ENCODE measurements at places on chromosomes 6 and 20. TPM values are rescaled to one million over a fixed set of nuclear protein-coding genes. Genes with fewer than 3 reads are reported as not detected.

DNA sequence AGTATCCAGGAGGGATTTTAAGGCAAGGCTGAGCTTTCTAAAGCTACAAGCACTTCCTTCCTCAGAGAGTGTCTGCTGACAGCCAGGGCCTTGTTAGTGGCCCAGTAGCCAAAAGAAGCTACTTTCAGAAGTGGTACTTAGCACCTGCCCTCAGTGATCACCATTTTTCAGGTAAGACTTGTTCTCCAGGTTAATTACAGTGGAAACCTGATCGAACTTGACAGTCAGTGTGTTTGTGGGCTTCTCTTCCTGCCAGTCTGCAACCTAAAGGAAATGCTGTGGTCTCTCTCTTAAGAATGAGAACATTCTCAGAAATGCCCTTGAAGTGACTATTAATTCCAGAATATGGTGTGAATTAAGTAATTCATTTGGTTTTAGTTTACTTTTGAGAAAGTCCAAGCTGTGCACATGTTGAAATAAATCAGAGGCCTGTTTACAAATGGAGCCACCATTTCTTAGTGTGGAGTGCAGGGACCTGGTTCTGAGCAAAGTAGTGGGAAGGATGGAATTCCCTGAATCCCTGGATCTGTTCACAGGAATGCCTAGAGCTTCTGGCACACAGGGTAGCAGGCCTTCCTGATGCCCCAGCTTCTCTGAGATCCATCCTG is 185.3 kb upstream of the AGPAT4 start:
- H3K27me3 ChIP-seq = no peaks in the 10 kb centered on the region
- no peak overlapping the region for H3K27ac ChIP-seq

GRCh38 chr6:151241853-151242252 is 2.1 kb downstream of the AKAP12 start:
- no peak for DNase-seq
- H3K27ac ChIP-seq = no peak overlapping the region
- peaks cover 59% of the 10 kb centered on the region for H3K27me3 ChIP-seq

GRCh38 chr6:125190667-125191066 is 37.1 kb downstream of the TPD52L1 start:
- H3K27me3 ChIP-seq = peaks cover 2% of the 10 kb centered on the region
- DNase-seq = no peak
- no peak overlapping the region for H3K27ac ChIP-seq
- H3K4me3 ChIP-seq = no peak overlapping the region
- no peaks in the 10 kb centered on the region for H3K36me3 ChIP-seq
- H3K4me1 ChIP-seq = peaks cover 3% of the 10 kb centered on the region

GRCh38 chr6:4125933-4126864 is 9.2 kb downstream of the ECI2 start:
- peaks cover 7% of the 10 kb centered on the region for H3K4me1 ChIP-seq
- H3K4me3 ChIP-seq = no peak overlapping the region
- DNase-seq = no peak
- H3K27me3 ChIP-seq = no peaks in the 10 kb centered on the region
- no peak overlapping the region for H3K27ac ChIP-seq

The LKAAEAR1 gene
- total RNA-seq = 0.46 TPM
